ENCODE measurements at places on chromosomes 1 and 21. TPM values are rescaled to one million over a fixed set of nuclear protein-coding genes. Genes with fewer than 3 reads are reported as not detected.

The AJAP1 gene
- total RNA-seq, result 6.9 TPM

The CYP4Z1 gene
- 4.8 TPM for total RNA-seq

GRCh38 chr21:31688603-31689368 is 29.3 kb downstream of the SOD1 start:
- DNase-seq, result no peak

DNA sequence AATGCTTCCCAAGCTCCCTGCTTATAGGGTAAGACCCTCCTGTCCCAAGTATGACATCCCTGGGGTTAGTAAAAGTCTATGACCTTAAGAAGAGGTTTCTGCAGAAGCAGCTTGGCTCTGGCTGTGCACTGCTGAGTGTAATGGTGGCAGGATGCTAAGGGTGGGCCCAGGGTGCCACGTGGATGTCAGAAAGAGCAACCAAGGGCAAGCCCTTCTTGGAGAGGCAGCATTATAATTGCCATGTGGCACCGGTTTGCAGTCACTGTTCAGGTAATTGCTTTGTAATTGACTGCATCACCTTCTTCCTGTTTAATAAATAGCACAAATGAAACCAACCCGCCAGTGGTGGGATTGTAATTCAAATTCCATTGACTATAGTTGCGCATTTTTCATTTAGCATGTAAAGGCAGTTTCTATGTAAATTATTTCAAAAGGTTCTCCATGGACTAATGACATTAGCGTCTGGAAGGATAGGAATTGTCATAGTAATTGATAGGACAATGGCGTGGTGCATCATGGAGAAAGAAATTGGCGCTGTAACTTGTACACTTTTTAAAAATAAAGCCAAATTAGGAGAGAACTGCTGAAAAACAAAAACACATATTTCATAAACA is 490.6 kb upstream of the VAMP3 start:
- no peak for DNase-seq

The DYNLT5 gene
- 1.2 TPM for total RNA-seq

GRCh38 chr1:111719674-111720132 is 19.5 kb downstream of the INKA2 start:
- DNase-seq, result no peak

DNA sequence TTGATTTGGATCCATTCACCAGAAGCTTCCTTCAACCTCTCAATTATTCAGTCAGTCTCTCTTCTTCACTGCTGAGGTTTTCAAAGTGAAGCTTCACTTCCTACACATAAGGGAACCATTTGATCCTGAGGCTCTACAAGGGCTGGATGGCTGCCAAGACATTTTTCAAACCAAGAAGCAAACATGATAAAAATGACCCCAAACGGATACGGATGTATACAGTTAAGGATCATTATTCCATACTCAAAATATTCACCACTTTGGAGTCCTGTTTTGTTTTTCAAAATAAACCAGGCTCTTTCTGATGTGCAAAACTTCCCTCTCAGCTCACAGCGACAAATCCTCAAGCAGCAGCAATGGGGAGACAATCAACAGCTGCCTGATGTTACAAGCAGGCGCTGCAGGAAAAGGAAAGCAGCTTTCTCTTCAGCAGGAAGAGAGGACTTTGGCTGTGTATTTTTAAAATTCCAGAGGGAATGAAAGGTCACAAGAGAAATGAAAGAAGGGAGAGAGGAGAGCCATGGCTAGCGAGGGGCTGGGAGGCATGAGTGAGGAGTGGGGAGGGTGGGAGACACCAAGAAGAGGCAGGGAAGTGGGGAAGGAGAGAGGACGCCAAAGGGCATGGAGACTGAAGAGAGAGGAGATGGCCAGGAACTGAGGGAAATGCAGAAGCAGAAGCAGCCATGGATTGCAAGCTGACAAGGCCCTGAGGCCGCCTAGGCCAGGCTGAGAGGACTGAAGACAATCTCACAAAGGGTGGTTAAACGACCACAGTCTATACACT is 145.4 kb downstream of the SLC45A1 start:
- no peak for DNase-seq

The PALMD gene
- total RNA-seq, result 34.4 TPM

The BEND5 gene
- total RNA-seq, result 3.4 TPM

DNA sequence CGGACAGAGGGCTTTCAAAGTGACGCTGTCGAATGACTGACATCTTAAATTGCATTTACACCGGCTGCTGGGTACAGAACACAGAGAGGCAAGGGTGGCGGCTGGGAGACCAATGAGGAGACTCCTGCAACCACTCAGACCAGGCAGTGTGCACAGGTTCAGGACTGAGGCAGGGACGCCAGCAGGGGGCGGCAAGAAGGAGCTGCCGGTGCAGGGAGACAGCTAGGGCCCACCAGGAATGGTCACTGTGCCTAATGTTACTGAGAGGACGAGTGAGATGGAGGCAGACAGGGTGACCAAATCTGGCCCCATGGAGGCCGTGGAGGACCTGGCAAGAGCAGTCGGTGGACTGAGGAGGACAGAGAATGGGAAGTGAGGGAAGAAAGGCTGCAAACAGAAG is 23.5 kb downstream of the GLIS1 start:
- DNase-seq, result no peak

- DNase-seq, result peak; percentile 96
These were observed 51.8 kb downstream of the EDN2 start for GRCh38 chr1:41432481-41433280.

- no peak for DNase-seq
These were observed 5.9 kb downstream of the URB2 start for GRCh38 chr1:229631966-229632365.

DNA sequence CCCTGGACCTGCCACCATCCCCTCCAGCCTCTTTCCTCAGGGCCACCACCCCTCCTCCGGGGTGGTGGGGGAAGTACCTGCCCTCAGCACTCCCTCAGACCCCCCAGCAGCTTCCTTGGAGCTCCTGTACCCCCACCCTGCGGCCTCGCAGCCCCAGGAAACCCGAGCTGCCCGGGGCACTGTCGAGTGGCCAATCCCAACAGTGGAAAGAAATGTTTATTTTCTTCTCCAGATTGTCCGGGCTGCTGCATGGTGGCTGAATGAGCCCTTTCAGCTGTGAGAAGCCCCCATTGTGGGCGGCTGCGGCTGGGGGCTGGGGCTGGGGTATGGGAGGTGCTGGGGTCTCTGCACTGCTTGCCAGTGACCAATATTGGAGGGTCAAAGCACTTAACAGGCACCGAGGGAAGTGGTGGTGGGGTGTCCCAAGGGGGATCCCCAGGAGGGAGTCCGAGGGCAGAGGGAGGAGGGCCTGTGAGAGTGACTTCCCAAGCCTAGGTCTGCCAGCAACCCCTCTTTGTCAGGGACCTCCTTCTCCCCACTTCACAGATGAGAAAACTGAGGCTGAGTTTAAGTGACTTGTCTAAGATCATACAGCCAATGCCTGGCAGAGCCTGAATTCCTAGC is 25.2 kb downstream of the RUNX3 start:
- no peak for DNase-seq

- no peak for DNase-seq
These were observed 6.7 kb downstream of the PHC2 start for GRCh38 chr1:33424205-33424604.

DNA sequence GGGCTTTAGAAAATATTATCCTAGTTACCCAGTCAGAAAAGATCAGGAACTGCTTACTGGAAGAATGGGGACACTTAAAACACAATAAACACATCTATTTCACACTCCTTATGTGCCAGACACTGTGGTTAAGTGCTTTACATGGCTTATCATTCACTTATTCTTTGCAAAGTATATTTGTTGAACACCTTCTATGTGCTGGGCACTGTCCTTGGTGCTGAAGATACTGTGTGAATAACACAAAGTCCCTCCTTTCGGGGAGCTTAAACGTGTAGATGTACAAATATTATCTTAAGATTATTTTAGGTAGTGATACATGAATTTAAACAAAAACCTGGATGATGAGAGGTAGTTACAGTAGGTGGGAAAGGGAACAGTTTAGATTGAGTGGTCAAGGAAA is 169.3 kb downstream of the ST6GALNAC5 start:
- DNase-seq, result no peak

DNA sequence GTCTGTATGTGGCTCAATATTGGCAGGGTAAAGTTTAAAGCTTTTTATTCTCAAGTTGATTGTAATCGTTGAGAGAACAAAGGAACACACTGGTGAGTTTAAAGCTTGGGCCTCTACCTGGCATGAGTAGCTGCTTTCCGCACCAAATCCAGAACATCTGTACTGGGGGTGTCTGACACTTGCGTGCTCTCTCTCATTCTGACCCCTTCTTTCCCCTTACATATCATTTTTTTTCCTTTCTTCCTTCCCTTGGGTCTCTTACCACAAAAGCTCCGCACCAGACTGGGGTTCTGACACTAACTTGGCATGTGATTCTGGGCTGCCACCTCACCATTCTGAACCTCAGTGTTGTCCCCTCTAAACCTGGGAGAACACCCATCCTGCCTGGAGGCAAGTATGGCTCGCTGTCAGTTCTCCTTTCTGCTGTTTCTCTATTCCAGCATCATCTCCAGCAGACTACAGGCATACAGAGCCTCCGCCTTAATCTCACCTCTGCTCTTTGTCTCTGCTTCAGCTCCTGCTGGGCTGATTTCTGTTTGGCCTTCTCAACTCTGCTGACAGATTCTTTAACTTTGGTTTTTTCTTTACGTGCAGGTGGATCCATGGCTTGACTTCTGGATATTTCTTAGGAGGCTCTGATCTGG is 859 bp upstream of the ERMAP start:
- DNase-seq, result no peak

- peak; percentile 39 for DNase-seq
These were observed 28.1 kb downstream of the RNF187 start for GRCh38 chr1:228515200-228515834.

GRCh38 chr1:43534256-43534655 is 3.6 kb downstream of the PTPRF start:
- DNase-seq, result no peak

DNA sequence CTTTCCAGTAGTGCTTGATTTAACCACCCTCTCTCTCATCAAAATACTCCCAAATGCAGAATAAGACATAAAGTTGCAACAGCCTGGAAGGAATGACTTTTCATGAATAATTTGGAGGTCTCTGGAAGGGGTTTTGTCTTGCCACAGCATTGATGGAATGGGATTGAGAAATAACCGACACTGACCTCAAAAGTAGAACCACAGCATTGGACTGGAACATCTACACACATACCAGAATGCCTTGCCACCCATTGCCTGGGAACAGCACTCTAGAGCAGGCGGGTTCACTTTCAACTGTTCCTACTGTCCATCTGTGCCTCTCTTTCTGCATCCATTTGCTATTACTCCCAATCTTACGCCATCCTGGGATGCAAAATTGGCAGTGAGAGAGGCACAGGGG is 149.1 kb upstream of the USP24 start:
- DNase-seq, result no peak

The BTBD19 gene
- total RNA-seq, result 15.1 TPM

GRCh38 chr1:152044386-152044785 is 7.6 kb upstream of the S100A11 start:
- no peak for DNase-seq

- no peak for DNase-seq
These were observed at the start of gene RGS18 for GRCh38 chr1:192158181-192158580. Gene RGS18, plus strand, starts transcription at chr1:192158462. Its CDS starts 176 bp downstream, at chr1:192158638.

DNA sequence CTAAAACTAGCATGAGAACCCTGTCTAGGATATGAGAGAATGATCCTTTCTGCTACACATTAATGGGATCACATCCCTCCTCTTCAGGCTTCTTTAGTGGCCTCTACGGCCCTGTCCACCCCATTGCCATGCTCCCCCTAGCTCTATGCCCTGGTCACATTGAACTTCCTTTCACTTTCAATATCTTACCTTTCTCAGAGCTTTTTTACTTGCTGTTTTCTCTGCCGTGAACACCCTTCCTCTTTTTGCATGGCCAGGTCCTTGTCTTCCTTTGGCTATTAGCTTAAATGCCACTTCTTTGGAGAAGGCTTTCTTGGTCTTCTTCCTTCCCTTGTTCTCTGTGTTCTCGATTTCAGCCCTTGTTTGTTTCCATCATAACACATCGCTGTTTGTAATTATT is 97.4 kb downstream of the GIPC2 start:
- DNase-seq, result no peak

The PLEKHO1 gene
- total RNA-seq, result 88.9 TPM

The F11R gene
- 19.9 TPM for total RNA-seq

The SLAMF8 gene
- 6.7 TPM for total RNA-seq

GRCh38 chr1:85259118-85259911 is at the start of gene C1orf52:
Gene C1orf52, minus strand, starts transcription at chr1:85259662. Its CDS starts 29 bp downstream, at chr1:85259633.
- peak; percentile 83 for DNase-seq

DNA sequence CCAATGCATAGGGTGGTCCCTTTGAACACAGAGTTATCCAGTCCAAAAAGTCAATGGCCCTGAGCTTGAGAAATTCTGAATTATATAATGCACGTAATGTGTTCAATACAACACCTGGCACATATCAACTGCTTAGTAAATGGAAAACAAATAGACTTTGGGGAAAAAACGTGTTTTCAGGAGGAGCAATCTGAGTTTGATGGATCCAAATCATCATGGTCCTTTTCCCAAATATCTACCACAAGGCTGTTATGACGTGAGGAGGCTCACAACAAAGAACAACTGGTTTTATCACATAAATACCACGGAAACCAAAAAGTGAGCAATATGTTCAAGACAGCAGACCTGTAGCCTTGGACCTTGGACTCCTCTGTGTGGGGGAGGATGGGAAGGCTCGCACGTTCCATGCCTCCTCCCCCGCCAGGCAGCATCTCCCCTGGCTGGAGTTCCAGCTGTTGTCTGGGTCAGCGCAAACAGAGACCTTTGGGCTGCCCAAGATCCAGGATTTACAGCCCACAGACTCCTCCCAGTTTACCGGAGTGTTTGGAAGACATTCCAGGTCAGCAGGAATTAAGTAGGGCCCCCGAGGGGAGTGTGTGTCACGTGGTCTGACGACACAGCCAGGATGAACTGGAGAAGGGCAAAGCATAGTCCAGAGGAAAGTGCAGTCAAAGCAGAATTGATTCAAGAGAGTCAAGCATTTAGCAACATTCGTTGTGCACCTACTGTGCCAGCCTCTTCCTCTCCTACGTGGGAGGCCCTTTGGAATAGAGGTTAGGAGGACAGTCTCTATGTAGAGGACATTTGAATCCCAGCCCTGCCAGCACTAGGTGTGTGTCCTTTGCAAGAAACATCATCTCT is 32.2 kb upstream of the MED18 start:
- no peak for DNase-seq

The CLCNKA gene
- total RNA-seq, result not detected

GRCh38 chr1:160768295-160768657 is 27.7 kb upstream of the LY9 start:
- no peak for DNase-seq

- DNase-seq, result no peak
These were observed 18.4 kb upstream of the IL10 start for GRCh38 chr1:206790502-206791250.

GRCh38 chr1:30159015-30159414 is 564.4 kb downstream of the MATN1 start:
- no peak for DNase-seq

GRCh38 chr1:115210302-115210711 is 121.0 kb upstream of the TSPAN2 start:
- no peak for DNase-seq

DNA sequence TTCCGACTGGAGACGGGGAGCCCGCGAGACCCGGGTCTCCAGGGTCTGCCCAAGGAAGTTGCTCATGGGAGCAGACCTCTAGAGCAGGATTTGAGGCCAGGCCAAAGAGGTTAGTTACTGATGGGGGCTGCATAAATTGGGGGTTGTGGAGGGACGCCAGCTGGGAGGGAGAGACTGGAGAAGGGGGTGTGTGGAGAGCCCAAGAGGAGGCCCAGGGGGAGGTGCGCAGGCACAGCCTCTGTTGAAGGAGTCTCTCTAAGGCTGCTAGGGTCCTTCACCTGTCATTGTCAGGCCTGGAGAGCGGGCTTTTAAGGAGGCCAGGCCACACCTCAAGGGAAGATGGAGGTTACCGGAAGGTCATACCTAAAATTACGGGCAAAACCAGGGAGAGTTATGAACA is 363 bp downstream of the PLA2G5 start:
- no peak for DNase-seq

The IGSF3 gene
- total RNA-seq, result 0.64 TPM

GRCh38 chr1:29599071-29599470 is 362.7 kb downstream of the PTPRU start:
- peak; percentile 25 for DNase-seq
